ENCODE measurements at places on chromosomes 2 and 18.

DNA sequence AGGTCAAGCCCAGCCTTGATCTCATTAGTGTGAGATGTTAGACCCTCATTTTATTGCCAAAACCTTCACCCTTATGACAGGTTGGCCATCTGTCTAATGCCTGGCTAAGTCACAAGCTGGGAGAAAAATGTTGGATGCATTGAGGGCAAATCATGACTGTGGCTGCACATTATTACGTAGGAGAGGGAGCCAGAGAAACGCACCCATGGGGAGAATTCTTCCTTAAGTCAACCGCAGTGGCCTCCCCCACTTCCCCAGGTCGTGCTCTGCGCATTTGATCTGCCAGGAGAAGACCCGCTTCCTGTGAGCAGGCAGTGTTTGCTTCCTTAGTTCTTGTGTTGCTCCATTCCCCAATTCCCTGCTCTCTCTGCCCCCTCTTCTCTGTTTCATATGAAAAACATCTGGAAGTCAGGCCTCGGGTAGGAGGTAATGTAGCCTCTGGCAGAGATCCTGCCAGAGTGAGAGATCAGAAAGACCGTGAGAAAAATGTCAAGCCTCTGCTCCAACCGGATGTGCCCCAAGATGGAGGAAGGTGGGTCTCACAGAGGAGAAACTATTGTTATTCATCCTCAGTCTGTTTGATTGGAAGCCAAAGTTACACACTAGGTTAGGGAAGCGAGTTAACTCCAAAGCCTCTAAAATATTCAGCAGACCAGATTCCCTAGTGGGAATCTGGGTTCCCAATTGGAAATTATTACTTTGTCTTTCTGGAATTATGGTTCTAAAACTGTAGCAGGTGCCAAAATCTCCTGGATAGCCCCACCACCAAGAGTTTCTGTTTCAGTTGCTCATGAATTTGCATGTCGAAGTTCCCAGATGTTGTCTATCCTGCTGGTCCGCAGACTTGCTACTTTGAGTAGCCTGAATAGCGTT, 144.3 kb upstream of the PELI1 start:
- no peak for DNase-seq

GRCh38 chr18:21557607-21558253, 42.8 kb downstream of the ESCO1 start:
- DNase-seq, result no peak

GRCh38 chr2:195168369-195168768, 488.7 kb upstream of the SLC39A10 start:
- no peak for DNase-seq

GRCh38 chr18:35415511-35416073, 38.5 kb upstream of the ZNF396 start:
- no peak for DNase-seq

GRCh38 chr2:37543999-37544557, 127.4 kb downstream of the CDC42EP3 start:
- DNase-seq, result no peak
